ENCODE measurements at places on chromosomes 16 and 17.

GRCh38 chr16:66275775-66276428 is 90.6 kb upstream of the CDH5 start:
- DNase-seq: no peak

DNA sequence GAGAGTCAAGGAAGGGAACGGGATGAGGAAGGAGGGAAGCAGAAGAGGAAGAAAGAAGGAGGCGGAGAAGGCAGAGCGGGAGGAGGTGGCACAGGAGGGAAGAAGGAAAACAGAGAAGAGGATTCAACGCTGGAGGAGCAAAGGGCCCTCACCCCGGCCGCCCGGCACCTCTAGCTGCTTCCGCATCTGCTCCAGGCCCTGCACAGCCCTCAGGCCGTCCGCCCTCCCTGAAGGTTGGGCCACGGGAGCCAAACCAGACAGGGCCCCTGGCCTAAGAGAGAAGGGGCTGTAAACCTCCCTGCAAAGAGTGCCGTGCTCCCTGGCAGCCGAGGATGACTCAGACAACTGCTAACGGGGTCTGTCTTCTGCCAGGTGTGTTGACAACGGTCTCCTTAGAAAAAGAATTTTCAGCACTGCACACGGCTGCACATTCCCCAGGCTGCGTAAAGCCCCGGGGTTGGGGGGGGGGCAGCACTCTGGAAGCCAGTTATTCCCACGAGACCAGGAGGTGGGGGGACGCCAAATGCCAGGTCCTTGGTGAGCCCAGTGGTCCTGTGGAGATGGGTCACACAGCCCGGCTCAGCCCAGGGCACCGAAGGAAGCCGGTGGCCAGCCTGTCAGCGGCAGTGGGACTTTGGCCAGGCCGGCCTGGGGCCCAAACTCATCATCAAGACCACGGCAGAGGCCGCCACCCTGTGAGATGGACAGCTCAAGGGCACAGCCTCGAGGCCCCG is 29.1 kb downstream of the MRM3 start:
- DNase-seq: no peak

GRCh38 chr16:30958175-30959079 is 873 bp downstream of the SETD1A start:
- DNase-seq: no peak

DNA sequence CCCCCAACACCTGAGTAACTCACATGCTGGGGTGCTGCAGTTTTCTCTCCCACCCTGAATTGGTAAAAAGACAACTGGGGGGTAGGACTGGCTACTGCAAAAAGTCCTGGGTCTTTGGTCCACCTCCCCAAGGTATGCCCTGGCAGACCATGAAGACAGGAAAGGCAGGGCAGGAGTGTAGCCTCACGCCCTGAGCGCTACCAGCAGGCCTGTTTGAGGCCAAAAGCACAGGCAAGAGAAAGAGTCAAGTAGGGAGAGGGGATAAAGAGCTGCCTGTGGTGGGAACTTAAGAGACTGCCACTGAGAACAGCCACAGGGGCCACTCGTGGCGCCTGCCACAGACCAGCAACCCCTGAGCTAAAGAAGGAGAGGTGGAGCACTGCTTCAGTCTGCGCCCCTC is 13.8 kb downstream of the PSMB3 start:
- no peak for DNase-seq

DNA sequence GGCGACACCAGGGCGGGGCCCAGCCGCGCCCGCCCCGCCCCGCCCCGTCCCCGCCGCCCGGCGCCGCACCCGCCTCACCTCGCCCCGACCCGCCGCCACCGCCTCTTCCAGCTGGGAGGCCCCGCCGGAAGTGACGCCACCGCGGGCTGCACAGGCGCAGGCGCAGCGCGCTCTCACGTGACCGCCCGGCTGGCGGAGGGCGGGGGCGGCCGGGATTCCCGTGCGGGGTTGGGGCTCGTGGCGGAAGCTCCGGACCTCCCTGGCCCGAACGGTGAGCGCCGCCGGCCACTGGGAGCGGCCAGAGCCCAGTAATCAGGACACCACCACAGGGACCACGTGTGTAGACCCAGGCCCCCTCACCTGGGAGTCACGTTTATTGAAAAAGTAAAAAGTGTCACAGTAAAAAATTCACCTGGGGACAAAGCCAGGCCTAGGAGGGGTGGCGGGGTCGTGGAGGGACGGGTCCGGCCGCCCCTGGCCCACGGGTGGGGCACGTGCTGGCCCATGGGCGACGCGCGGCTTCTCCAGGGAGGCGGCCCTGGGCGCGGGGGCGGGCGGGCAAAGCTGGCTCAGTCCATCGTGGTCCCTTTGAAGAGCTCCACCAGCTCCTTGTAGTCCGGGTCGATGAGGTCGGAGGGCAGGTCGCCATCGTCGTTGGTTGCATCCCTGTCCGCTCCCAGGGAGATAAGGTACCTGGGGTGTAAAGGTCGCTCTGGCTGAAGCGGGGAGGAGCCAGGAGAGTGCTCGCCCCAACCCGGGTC is at the start of gene MCRIP1:
TSS of gene MCRIP1 (minus strand) at position 132 of the 761 bp plus-strand sequence. CDS start 8,785 bp downstream, outside the sequence.
- peak; percentile 92 for DNase-seq

GRCh38 chr17:50209472-50210239 is 8.2 kb upstream of the COL1A1 start:
- no peak for DNase-seq
